Stimulated activated CD8-positive, alpha-beta memory T cell treated with anti-CD3 and anti-CD28 coated beads, Interleukin-7, amount 100 ng/mL, for 1 hour (primary cell): ENCODE measurements at places on chromosomes 1 and 21.

- no peak for DNase-seq
Measured at GRCh38 chr1:13801232-13801631, 101.2 kb downstream of the PRDM2 start.

DNA sequence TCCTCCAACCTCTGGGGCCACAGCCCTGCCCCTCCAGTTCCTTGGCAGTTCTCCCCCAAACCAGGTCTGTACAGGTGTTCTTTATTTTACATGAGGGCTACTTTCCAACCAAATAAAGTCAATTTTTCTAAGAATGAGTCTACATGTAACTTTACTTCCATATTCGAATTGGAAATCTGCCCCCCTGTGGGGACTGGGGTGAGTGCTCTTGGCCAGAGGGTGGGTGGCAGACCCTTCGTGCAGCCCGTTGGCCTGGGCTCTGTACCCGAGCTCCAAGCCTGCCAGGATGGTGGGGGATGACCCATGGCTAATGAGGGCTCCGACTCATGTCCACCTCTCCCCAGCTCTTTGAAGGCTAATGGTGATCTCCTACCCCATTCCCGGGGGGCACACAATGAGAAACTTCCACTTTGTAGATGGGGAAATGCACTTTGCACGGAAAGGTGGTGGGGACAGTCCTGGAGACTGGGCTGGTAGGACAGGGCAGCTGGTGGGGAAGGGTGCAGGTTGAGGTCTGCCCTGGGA is 589 bp upstream of the CATSPER4 start:
- no peak for DNase-seq

DNA sequence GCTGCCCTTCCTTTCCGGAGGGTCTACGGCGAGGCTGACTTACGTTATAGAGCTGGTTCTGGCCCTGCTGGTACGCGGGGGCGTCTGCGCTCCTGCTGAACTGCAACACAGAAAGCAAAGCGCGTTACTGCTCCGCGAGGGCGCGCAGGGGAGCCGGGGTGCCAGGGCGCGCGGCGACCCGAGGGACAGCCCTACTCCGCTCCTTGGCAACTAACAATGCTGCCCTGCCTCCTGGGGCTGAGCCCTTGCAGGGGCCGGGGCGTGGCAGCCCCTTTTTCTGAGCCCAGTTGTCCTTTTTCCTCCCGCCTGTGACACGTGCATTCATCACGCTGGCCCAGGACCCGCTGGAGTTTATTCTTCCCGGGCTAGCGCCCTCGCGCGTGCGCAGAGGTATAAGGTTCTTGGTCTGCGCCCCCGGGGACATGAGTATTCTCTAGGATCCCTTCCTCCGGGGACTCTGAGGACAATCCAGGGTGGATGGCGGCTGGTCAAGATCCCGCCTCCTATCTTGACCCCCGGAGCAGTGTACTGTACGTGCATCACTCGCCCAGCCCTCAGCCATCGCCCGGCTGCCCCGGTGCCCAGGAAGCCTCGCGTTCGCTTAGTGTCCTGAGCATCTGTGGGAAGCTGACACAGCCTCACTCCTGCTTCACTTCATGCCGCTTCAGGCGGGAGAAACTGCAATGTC is 78.9 kb downstream of the CD247 start:
- DNase-seq = no peak

- DNase-seq = no peak
Measured at GRCh38 chr1:100076744-100077143, 56.0 kb downstream of the SASS6 start.

- DNase-seq = no peak
Measured at GRCh38 chr1:244027491-244028145, 23.5 kb upstream of the ZBTB18 start.

GRCh38 chr1:24905355-24905978 is 24.6 kb downstream of the RUNX3 start:
- no peak for DNase-seq

DNA sequence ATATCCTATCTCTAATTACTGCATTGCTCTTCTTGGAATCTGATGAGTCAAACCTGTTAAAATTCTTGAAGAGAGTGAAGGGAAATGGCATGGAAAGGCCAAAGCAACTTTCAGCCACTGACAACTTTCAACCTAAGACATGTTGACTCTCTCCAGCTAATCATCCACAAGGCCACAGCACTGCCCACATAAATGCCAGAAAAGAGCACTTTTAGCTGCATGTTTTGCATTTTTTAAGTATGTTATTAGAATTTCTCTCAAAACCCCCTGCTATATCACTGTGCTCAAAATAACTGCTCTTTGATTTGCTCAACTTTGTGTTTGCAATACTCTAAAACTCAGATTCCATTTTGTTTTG is 352.5 kb downstream of the ADGRL2 start:
- DNase-seq = no peak

DNA sequence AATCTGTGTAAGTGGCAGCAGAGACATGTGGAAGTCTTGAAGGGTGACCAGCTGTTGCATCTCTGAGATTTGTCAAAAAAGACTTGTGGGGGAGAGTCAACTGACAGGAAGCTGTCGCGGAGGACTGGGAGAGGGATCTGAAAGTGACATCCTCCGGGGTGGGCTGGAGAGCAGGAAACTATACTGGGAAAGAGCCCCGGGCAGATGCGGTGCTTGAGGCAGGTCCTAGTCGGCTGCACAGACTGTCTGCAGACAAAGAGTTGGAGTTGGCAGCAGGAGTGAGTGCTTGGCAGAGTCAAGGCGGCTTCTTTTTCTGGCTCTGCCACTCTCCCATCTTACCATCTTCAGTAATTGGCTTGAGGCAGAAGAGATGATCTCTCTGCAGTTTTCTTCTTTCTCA is 294.0 kb upstream of the C1orf87 start:
- DNase-seq = no peak

DNA sequence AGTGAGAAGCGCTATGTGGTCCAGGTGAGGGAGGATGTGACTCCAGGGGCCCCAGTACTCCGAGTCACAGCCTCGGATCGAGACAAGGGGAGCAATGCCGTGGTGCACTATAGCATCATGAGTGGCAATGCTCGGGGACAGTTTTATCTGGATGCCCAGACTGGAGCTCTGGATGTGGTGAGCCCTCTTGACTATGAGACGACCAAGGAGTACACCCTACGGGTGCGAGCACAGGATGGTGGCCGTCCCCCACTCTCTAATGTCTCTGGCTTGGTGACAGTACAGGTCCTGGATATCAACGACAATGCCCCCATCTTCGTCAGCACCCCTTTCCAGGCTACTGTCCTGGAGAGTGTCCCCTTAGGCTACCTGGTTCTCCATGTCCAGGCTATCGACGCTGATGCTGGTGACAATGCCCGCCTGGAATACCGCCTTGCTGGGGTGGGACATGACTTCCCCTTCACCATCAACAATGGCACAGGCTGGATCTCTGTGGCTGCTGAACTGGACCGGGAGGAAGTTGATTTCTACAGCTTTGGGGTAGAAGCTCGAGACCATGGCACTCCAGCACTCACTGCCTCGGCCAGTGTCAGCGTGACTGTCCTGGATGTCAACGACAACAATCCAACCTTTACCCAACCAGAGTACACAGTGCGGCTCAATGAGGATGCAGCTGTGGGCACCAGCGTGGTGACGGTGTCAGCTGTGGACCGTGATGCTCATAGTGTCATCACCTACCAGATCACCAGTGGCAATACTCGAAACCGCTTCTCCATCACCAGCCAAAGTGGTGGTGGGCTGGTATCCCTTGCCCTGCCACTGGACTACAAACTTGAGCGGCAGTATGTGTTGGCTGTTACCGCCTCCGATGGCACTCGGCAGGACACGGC is 2.2 kb downstream of the CELSR2 start:
- no peak for DNase-seq

DNA sequence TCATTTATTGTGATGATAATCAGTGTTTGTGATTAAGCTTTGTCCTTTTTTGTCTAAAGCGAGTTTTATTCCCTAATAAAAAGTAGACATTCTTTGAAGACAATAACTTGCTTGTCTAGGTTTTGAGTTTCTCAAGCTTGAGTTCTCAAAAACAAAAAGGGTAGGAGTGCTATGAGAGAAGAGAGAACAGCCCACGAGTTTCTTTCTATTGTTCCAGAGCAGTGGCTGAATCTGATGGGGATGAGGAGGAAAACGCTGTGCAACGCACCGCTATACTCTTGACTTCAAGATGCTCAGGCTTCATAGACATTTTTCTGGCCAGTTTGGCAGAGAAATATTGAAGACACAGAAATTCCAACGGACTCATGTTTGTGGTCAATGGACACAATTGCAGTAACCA is 669.8 kb upstream of the B3GALT2 start:
- no peak for DNase-seq

- DNase-seq = no peak
Measured at GRCh38 chr1:44830900-44831304, 12.2 kb downstream of the PTCH2 start.

GRCh38 chr1:46642115-46642680 is 25.6 kb upstream of the MOB3C start:
- DNase-seq = no peak

DNA sequence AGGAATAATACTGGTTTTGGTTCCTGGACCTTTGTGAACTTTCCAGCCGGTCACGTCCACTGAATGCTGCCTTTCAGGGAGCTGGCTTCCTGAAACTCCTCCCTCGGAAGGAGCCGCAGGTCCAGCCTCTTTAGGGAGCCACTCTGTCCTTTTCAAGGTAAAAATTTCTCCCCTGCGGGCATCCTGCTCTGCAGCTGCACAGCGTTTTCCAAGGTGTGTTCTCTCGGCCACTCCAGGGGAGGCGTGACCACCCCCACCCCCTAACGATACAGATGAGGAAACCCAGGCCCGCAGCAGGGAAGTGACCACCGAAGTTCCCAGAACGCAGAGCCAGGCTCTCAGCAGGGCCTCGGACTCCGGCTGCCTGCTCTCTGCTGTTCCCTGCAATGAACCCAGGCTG is 21.5 kb downstream of the PADI2 start:
- no peak for DNase-seq

- DNase-seq = no peak
Measured at GRCh38 chr1:30678209-30678608, 45.2 kb downstream of the MATN1 start.

GRCh38 chr1:246789454-246790339 is 65.5 kb downstream of the SCCPDH start:
- no peak for DNase-seq

GRCh38 chr1:60055336-60055735 is 18.2 kb downstream of the C1orf87 start:
- DNase-seq = no peak

DNA sequence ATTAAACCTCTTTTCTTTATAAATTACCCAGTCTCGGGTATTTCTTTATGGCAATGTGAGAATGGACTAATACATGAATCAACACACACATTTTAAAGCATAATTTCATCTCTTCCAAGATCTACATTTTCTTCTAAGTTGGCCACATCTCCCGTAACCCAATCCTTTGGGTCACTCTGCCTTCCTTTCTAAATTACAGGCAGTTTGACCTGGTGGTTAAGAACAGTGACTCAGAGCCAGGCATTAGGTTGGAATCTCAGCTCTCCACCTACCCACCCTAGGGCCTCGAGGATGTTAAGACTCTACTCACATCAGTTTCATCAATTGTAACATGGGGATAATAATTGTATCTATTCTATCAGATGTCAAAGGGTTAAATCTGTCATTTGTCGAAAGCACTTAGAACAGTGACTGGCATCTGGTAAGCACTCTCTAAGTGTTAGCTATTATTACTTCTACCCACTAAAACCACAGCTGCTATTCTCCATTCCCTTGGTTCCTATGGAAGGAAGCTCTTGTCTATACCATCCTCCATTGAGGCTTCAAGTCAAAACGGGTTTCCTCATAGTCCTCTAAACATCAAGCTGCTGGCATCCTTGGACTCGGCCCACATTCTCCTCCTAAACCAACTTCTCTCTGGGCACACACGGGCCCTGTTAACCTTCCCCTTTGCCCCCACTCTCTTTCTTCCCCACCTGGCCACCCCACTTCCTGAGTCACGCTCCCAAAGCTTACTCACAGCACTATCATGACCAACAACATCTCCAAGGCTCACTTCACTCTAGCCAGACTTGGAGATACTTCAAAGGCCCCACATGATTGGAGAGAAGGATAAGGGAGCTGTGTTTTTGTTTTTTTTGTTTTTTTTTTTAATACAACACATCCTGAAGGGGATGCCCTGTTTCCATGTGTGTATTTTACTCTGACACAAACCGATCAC is 116.9 kb downstream of the TGFBR3 start:
- no peak for DNase-seq

DNA sequence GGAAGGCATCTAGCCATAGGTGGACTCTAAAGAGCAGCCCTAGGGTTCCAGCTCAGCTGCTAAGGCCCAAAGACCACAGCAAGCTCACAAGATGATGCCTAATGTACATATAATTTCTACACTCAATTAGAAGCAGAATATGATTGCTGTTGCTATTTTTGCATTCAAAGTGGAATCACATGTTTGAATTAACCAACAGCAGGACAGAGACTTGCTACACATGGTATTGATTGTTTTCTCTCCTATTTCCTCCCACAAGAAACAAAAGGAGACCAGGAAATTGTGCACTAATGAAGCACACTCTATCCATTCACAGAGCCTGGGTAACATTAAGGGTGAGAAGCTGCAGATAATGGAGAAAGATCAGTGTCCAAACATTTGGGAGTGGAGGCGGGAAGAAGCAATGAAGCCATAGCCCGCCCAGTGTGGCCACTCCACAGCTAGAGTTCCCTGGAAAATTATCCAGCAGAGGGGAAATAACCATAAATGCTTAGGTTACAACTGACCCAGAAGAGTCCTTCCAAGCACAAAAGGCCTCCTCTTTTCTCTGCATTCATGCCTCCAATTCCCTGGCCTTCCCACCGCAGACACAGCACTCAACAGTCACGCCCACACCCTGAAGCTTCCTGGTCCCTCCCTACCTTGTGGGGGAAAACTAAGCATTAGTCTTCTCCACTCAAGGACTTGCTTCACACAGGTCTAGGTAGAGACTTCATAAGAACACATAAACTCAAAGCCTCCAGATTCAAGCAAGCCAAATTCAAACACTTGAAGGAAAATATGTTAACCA is 7.5 kb downstream of the CNN3 start:
- DNase-seq = no peak

- DNase-seq = no peak
Measured at GRCh38 chr1:223017291-223017690, 125.8 kb downstream of the TLR5 start.

GRCh38 chr1:244163861-244164510 is 112.9 kb downstream of the ZBTB18 start:
- no peak for DNase-seq

GRCh38 chr1:203390298-203390697 is 39.4 kb upstream of the FMOD start:
- DNase-seq = no peak

DNA sequence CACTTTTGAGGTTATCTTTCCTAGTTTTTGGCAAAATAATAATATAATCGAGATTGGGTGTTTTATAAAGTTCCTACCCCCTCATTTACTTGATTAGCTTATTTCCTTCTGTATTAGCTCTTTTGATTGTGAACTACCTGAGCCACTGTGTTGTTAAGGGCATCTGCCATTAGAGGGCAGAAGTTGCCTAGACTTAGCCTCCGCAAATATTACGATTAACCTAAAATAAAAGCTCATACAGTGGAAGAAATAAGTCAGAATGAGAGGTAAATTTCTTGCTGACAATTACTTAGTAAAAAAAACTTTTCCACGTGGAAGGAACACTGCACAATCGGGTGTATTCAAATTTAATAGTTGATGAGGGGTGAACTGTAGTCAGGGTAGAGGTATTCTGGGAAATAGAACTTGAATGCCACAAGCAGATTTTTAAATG is 2.3 kb downstream of the H3-3A start:
- DNase-seq = no peak
